GM06990 (cell line): ENCODE measurements at places on chromosomes 11 and 22.

DNA sequence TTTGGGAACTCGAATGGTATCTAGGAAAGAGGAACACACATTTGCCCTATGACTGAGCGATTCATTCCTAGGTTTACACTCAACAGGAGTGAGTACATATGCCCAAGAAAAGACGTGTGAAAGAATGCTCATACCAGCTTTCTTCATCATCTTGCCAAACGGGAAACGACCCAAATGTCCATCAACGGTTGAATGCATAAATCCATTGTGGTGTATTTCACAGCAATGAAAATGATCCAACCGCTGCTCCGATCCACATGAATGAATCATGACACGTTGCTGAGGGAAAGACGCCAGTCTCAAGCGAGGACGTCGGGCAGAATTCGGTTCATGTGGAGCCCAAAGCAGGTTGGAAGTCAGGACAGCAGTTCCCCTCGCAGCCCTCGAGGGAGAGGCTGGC lies 71.5 kb downstream of the CYTH4 start:
- no peak for DNase-seq

GRCh38 chr11:101510591-101510990 lies 73.2 kb downstream of the TRPC6 start:
- no peak for DNase-seq

DNA sequence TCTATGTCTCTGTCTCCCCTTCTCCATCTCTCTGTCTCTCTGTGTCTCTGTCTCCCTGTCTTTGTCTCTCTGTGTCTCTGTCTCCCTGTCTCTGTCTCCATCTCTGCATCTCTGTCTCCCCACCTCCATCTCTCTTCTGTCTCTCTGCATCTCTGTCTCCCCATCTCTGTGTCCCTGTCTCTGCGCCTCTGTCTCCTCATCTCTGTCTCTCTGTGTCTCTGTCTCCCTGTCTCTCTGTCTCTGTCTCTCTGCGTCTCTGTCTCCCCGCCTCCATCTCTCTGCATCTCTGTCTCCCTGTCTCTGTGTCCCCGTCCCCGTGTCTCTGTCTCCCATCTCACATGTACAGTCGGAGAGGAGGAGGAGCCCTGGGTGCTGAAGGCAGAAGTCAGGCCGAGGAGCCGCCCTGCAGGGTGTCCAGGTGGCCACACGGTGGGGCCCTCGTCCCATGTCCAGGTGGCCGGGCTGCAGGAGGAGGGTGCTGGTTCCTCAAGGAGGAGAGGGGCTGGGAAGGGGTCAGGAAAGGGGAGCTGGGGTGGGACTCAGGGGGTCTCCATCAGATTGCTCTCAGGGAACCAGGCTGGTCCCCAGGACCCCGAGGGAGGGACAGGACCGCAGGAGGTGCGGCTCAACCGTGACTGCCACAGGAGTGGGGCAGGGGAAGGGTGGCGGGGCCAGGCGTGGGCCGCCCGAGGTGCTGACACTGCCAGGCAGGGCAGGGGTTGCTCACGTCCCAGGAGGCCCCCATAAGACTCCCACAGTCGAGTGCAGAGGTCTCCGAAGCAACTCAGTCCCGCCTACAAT lies 25.6 kb upstream of the TH start:
- DNase-seq, result peak; percentile 34

DNA sequence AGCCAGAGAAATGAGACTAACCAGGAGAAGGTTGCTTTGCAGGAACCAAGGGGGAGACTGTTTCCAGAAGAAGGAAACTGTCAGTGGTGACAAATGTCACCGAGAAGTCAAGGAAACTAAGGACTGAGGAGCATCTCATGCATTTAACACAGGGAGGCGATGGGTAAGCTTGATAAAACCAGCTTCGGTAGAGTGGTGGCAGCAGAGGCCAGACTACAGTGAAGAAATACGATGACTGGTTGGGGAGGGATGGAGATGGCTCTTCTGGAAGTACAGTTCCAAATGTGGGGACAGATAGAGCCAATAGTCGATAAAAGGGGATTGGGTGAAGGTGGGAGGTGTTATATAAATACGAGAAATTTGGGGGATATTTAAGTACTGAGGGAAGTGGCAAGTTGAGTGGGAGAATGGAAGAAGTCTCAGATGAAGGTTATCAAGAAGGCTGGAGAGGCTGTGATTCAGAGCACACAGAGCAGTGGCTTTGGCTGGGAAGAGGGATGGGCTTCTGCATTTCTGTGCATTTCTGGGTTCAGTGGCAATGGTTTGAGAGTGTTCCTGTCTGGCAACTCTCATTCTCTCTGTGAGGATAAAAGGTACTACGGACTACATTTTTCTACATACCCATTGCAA lies 29.2 kb downstream of the SC5D start:
- DNase-seq, result peak; percentile 9

DNA sequence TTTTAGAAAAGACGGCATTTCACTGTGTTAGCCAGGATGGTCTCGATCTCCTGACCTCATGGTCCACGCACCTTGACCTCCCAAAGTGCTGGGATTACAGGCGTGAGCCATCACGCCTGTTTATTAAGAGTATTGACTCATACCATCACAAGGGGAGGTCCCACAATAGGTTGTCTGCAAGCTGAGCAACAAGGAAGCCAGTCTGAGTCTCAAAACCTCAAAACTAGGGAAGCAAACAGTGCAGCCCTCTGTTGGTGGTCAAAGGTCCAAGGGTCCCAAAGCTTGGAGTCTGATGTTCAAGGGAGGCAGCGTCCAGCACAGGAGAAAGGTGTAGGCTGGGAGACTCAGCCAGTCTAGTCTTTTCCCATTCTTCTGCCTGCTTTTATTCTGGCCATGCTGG lies 32.8 kb upstream of the LDLRAD3 start:
- DNase-seq, result no peak

DNA sequence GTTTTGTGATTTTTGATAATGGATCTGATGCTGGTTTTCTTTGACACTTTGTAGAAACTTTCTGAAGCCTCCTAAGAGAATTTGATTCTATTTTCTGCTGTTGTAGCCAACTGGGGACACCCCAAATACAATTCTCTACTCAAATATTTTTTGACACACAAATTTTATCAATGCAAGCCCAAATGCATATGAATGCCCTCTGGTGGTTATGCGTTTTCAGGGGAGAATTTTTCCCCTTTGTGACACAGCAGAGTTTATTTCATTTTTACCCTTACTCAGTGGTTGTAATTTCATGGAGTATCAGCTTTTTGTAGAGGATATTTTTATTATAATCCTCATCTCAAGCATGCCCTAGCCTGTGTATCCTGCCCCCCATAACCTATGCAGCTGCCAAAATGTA lies 44.7 kb upstream of the MTMR2 start:
- DNase-seq, result no peak

- no peak for DNase-seq
Observed at GRCh38 chr11:122186439-122187080, 70.5 kb upstream of the BLID start.

DNA sequence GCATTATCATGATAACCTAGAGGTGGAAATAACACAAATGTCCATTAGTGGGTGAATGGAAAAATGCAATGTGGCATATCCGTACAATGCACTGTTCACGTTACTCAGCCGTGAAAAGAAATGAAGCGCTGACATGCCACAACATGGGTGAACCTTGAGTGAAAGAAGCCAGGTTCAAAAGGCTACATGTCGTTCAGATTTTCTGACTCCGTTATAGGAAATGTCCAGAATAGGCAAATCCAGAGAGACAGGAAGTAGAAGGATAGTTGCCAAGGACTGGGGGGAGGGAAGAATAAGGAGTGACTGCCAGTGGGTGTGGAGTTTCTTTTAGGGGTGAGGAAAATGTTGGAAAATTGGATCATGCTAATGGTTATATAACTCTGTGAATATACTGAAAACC lies 133.8 kb downstream of the ATXN10 start:
- DNase-seq, result no peak

DNA sequence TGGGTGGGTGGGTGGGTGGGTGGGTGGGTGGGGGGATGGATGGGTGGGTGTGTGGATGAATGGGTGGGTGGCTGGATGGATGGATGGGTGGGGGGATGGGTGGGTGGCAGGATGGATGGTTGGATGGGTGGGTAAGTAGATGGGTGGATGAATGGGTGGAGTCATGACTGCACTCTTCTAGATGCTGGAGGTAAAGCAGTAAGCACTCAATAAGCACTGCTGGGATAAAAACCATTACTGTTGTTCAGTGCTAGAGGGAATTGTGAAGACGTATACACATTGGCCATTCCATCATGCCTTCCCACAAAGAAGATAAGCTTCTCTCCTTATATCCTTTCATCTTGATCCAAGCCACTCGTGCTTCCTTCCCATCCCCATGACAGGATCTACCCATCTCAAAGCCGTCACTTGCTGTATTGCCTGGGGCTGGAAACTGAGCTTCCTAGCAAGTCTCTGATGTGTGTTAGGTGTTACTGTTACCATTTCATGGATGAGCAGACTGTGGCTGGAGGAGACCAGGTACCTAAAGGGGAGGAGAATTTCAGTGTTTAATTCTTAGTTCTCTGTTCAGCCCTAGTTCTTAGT lies 74.8 kb downstream of the MICAL2 start:
- DNase-seq, result no peak

DNA sequence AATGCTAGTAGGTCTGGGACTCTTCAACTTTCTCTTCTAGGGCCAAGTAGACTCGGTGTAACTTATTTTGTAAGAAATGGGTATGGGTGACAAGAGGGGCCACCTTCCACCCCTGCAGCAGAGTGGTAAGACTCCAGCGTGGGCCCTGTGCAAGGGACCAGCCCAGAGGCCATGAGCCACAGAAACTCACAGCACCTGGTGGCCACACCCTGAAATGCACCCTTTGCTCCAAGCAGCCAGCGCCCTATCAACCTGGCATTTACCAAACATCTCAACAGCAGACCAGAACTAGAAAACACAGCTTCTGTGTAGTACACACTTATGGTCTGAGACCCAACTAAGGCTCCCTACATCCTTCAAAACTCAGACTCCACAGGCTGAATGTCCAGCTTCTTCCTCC lies 5.7 kb downstream of the CDCA5 start:
- no peak for DNase-seq

DNA sequence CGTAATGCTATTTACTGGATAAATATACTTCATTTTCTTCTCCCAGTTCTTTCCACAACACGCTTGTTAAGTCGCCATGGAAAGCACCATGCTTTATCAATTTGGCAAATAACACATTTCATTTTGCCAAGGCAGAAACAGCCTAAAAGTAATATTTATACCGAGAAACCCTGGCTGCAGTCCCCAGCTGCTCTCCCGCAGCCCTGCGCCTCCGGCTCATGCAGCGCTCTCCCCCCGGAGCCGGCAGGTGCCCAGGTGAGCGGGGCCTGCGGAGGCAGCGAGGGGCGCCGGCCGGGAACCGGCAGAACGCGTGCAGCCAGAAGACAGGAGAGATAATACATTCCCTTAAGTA lies 681 bp upstream of the ARHGEF12 start:
- DNase-seq, result no peak

- DNase-seq, result no peak
Observed at GRCh38 chr22:37500745-37501609, 14.8 kb upstream of the MFNG start.

DNA sequence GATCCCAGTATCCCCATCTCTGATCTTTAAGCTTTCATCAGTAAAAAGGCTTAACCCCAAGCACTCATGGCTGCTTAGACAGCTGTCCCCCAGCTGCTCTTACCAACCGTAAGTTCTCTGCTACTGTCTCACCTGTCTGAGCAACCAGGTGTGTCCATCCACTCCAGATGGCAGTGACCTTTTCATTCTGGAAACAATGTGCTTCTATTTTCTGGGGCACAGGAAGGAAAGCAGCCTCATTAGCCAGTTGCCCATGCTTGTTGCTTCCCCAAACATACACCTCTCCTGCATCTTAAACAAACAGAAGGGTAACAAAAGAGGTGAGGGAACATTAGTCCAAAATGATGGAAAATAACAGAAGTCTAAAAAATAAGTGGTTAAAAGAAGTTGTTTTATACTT lies 24.4 kb downstream of the SERGEF start:
- no peak for DNase-seq

GRCh38 chr11:64652586-64653387 lies 61.8 kb downstream of the SLC22A12 start:
- DNase-seq, result peak; percentile 44

DNA sequence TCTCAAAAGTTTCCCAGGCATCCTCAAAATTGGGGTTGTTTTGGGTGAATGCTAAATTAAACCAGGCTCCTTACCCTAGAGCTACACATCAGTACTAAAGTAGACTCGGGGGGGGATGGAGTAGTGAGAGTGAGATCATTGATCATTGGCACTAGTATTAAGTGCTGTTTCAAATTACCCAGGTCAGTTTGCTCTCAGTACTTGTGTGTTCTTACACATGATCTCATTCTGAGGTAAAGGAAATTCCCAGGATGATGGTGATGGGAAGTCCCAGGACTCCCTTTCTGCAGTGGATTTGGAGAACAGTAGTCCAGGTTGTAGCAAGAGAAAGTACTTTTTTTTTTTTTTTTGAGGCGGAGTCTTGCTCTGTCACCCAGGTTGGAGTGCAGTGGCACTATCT lies 12.5 kb downstream of the RBM4 start:
- DNase-seq, result no peak

DNA sequence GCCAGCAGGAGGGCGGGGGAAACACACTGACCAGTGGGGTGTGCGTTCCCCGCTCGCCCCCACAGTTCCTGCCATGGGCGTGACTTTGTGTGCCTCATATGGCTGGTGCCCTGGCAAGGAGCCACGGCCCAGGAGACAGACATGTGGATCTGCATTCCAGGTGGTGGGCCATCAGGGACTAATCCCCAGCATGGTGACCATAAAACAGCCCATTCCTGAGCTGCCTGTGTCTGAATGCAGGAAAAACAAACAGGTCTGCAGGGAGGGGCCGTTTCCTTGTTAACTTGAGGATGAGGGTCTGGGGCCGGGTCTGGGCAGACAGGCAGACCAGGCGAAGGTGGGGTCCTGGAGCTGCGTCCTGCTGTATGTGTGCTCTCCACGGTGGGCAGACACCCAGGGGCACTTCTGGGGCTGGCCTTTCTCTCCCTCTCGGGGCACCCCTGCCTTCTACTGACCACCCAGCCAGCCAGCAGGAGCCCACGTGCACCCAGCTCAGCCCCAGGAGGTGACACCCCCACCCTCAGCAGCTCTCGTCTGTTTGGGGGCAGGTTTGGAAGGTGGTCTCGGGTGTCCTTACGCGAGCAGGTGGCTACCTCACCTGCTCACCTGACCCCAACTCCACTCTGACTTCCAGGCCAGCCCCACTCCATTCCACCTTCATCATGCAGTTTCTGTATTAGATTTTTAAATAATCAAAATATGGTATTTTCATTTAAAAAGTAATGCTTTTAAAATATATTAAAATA lies 120.3 kb downstream of the KCNQ1OT1 start:
- no peak for DNase-seq

GRCh38 chr22:49393526-49393925 lies 434.1 kb downstream of the BRD1 start:
- DNase-seq, result no peak

DNA sequence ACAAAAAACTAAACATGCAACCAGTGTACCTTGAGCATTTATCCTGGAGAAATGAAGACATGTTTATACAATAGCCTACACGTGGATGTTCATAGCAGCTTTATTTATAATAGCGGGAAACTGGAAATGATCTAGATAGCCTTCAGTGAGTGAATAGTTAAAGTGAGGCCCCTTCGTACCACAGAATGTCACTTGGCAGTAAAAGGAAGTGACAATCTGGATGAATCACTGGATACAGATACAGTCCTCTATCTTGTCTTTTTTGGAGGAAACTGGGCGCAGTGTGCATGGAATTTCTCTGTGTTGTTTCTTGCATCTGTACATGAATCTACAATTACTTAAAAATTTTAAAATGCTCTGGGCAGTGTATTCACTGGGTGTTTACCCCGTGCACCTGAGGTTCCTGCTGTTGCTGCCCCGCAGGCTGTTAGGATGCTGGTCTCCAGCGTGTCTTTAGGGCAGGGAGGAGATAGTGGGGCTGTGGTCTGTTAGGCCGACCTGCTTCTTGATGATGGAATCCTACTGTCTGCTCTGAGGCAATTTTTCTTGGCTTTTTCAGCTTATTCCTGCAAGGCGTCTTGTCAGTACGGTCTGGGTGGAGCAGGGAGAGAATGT lies 23.2 kb downstream of the DERL3 start:
- no peak for DNase-seq
